ENCODE measurements at places on chromosomes 6 and 20.

DNA sequence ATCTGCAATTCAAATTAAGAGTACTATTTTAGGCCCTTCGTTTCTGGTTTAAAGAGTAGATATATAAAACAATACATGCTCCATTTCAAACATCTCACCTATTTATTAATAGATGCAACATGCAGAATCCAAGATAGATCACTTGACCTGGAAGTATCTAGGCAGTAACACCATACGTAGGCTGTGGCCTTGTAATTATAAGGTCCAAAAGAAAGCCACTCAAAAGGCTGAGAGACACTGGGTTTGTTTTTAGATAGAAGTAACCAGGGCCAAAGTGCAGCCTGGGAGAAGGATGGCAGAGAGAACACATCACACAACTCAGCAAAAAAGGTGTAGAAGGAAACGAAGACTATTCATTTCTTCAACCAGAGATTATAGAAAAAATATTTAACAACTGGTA, 8.4 kb upstream of the GFOD1 start:
- DNase-seq, result no peak

DNA sequence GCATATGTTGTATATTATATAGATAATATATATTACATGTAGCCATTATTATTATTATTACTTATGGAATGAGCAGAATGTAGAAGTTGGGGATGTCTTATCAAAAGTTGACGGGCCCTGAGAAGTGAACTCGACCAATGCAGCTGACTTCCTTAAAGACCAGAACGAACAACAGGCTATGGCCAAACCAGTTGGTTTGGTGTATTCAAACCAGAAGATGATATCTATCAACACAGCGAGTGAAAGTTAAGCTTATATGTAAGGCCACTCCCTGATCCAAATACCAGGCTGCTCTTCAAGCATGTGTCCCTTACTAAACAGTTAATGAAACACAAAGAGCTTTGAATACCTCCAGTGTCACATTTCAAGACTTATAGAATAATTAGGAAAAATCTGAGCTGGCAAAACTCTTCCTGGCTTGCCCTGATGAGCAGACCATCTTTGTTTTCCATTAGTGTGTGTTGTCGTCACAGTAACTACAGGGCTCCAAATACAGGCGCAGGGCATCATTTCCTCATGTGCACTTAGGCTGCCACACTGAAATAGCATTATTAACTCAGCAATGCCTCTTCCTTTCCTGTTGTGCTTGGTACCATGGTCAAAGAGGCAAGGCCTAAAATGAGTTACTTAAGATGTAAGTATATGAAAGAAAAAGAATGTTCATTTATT, 6.6 kb downstream of the FILIP1 start:
- DNase-seq, result no peak

- no peak for DNase-seq
These were observed at the start of gene MAPK13 for GRCh38 chr6:36129941-36130666. MAPK13 (plus strand) TSS chr6:36130513; CDS start chr6:36130583, 70 bp downstream.

DNA sequence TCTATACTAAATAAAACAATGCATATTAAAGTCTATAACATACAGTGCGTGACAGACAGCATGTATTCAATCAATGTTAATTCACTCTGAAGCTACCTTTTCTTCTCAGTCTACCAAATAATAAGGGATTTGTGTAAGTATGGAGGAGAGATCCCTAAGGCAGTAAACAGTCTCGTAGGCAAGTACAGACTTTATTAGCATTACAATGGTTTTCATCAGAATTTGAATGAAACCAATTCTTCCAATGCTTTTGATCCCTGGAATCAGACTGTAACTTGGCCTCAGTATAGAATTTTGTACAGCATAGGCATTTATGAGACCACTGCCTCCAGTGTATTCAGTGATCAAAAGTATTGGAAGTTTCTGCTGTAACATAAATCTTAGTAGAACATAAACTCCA, 19.5 kb downstream of the LYRM4 start:
- no peak for DNase-seq

DNA sequence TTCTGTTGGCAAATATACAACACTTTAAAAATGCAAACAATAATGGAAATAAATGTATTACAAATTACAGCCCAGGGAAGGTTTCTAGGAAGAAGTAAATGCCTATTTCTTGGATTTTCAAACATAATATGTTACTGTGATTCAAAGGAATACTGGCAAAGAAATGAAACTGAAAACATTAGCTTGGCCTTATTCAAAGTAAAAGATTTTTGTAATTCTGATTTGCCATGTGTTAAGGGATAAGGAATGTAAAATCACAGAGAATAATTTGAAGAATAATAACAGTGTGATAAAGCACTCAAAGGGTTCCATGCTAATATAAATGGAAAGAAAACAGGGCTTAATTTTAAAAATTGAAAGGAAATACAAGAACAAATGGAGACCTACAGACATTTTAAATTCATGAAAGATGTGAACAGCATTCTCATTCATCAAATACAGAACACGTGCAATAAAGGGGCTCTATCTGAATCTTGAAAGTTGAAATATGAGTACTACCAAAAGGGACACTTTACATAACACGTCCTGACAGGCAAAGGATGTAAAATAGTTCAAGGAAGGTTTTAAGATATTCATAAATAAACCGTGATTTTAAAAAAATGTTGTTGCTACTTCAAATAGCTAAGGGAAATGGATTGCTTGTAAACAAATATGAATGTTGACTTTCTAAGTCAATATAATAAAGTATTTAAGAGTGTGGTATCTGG, 138.1 kb downstream of the RFPL4B start:
- no peak for DNase-seq

GRCh38 chr20:32252189-32252588, 25.3 kb upstream of the KIF3B start:
- no peak for DNase-seq

GRCh38 chr20:33008336-33009213, 1.1 kb downstream of the BPIFB2 start:
- no peak for DNase-seq

DNA sequence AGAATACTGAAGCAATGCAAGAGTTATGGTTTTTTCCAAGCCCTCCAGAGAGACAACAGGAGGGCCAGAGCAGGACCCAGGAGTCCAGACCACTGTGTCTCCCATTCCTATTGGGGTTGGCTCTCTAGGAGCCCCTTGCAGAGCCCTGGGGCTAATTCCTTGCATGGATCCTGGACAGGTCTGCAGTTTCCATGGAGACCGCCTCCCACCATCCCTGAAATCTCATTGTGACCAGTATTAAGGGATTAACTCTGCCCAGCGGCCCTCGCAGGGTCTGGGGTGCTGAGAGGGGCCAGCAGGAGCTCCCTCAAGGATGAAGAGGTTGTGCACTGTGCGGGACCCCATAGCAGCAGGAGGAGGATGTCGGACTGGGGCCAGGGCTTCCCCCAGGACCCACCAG, 34.8 kb downstream of the HNF4A start:
- DNase-seq, result no peak

GRCh38 chr6:151391471-151392413, at the start of gene ZBTB2:
ZBTB2 (minus strand) TSS chr6:151391559; CDS start chr6:151373637, 17,922 bp downstream.
- DNase-seq, result peak; percentile 46

GRCh38 chr6:135161411-135162395, 19.4 kb upstream of the MYB start:
- no peak for DNase-seq

- DNase-seq, result peak; percentile 55
These were observed 55.6 kb upstream of the CARMIL1 start for GRCh38 chr6:25223490-25223991.

- DNase-seq, result no peak
These were observed 66.8 kb upstream of the STX16 start for GRCh38 chr20:58584051-58584824.

DNA sequence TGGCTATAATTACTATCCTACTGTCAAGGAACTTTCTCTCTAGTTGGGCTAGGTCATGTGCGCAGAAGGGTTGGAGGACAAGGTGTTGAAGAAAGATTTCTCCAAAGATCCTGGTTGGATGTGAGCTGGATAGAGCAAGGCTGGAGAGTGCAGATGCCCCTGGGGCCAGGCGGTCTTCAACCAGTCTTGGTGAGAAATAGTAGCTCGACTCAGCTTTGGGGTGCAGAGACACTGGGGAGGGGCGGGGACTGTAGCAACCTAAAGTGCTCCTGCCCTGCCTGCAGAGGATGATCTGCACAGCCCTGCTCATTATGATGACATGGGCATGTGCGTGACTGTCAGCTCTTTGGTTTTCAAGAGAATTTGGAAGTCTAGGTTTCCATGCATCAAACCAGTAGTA, 35.9 kb downstream of the PHACTR3 start:
- no peak for DNase-seq

DNA sequence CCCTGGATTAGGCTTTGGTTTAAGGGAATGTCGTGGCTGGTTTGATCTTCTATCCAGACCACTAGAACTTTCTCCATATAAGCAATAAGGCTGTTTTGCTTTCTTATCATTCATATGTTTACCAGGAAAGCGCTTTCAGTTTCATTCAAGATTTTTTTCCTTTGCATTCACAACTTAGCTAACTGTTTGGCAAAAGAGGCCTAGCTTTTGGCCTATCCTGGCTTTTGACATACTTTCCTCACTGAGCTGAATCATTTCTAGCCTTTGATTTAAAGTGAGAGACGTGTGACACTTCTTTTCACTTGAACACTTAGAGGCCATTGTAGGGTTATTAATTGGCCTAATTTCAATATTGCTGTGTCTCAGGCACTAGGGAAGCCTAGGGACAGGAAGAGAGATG, 1.7 kb upstream of the FAM50B start:
- DNase-seq, result no peak

- DNase-seq, result no peak
These were observed 906.8 kb downstream of the GRIK2 start for GRCh38 chr6:102300350-102300749.

- DNase-seq, result no peak
These were observed 22.8 kb upstream of the PTPN1 start for GRCh38 chr20:50487397-50487796.

DNA sequence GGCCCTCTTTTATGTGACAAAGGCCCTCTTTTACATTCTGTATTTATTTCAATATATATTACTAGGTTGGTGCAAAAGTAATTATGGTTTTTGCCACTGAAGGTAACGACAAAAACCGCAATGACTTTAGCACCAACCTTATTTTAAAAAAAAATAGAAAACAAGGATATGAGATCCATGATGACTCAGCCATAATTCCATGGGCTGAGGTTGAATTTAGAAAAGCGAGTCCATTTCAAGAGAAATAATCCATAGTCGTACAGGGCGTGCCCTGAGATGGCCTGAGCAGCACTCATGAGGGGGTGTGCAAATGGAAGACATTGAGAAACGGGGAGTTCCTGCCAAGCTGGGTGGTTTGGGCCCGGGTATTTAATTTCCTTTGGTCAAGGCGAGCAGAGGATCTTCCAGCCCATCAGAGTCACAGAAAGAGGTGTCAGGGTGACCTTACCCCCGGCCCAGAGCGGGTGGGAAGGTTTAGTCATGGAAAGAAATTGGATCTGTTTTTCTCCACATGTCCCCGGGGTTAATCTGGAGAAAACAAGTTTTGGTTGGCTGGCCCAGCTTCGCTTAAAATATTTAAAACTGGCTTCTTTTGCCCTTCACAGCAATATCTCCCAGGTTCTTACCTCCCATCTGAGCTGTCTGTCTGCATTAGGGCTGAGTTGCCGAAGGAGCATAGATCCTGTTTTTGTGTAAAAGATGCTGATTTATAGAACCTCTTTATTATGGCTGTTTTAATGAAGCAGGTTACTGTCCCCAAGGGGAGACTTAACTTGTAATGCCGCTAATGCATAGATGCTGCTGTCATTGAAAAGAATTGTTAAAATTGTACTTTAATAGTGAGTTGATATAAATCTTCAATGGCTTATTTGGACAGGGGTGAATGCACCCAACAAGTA, 255.6 kb downstream of the PREX1 start:
- no peak for DNase-seq

DNA sequence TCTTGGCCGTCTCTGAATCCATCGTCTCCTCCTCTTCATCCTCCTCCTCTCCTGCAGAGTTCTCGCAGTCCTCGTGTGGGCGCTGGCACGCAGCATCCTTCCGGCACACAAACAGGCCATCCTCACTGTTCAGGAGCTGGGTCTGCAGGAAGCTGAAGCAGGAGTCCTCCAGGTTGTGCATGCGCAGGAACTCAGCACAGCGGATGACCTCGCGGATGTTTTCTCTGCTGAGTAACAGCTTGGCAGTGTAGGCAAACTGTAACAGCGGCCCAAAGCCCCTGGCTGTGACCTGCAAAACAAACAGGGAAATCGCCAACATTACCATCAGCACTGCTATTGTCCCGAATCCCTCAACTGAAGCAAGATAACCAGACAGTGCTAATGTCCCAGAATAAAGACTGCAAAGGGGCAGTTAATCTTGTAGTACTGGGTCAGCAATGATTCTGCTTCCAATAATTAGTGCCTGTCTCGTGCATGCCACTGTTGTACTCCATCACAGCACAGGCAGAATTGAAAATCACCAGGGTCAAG, 57.4 kb downstream of the GJA10 start:
- no peak for DNase-seq
